ENCODE measurements at places on chromosomes 1 and 21.

GRCh38 chr1:165659581-165659895 lies 28.5 kb downstream of the MGST3 start:
- DNase-seq, result no peak

DNA sequence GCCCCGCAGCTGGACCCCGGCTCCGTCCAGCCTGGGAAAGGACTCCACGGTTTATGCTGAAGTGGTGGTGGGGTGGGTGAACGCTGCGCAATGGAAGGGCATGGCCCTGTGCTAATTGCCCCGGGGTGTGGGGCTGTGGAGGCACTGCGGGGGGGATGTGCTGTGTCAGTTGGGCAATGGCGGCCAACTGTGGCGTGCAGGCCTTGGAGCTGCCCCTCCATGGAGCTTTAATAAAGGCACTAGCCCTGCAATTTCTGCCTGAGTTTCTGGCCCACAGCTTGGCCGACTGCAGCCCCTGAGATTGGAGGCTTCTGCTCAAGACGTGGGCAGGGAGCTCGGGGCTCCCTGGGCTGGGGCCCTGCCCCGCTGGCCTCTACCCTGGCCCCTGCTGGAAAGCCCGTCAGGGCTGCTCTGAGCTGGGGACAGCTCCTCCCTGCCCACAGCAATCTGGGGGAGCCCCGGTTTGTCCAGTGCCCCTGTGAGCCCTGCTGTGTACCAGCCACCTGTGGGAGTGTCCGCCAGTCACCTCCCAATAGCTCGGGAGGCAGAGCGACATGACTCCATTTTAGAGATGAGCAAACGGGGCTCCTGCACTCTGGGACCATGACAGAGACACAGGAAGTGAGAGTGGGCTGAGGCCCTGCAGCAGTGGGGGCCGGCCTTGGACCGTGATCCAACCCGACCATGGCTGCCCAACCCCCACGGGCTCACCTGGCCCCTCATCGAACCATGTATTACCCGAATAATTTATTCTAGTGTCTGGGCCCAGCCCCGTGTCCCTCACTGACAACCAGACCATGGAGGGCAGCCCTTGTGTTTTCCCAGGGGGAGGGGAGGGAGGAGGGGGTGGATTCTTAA lies 8.7 kb upstream of the TNFRSF14 start:
- no peak for DNase-seq

DNA sequence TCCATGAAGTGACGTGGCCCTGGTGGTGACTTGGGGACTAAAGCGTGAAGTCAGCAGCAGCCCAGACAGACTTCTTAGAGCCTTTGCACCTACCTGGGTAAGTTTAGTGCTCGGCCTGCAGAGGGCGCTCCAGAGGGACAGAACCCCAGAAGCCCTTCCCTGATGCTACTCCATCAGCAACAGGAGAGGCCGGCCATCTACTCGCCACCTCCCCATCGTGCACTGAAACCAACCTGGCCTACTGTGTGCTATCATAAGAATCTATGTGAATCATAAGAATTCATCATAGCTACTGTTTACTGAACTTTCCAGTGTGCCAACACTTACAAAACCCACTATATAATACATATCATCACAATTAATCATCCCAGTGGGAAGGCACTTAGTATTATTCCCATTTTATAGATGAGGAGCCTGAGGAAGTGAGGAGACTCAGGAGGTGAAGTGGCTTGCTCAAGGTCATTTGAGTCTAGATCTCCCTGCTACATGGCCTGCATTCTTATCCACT lies 7.9 kb upstream of the EDN2 start:
- no peak for DNase-seq

- DNase-seq, result no peak
Observed at GRCh38 chr1:207745839-207746767, 5.8 kb upstream of the CD46 start.
